ENCODE measurements at places on chromosomes 1 and 21.

DNA sequence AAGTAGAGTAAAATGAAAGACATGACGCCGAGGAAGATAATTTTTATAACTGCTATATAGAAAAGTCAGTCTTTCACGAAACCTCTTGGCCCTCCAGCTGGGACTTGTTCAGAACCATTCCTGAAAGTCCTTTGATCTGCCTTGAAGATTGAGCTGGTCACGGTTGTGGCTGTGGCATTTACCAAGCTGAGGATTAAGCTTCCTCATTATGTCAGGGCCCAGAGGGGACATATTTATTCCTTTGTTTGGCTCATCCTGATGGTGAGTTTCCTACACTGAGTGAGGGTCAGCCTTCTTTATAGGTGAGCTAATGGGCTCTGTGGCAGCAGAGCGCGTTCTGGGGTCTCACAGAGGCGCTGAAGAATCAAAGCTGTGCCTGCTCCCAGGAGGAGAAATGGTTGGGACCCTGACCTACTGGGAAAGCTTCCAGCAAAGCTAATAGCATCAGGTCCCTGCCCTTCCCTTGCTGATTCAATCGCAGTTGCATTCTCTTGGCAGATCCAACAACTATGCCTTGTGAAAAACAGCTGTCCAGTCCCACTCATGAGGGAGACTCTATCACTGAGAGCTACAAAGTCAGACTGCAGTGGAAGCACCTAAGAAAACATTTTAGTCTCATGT lies 43.2 kb upstream of the PBX1 start:
- no peak for DNase-seq

DNA sequence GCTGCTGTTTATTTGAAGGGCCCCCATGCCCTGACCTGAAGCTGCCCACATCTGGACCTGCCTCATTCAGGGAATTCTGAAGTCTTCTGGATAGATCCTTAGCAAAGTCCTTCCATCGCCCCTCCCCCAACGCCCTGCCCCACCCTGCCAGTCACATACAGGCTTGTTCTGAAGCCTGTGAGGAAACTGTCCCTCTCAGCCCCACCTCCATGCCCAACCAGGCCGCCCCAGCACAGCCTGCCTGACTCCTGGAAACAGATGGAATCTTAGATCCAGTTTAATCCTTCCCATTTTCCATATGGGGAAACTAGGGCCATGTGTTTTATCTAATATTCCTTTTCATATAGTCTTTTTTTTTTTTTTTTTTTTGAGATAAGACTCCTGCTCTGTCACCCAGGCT lies 44.5 kb upstream of the GPR37L1 start:
- no peak for DNase-seq

DNA sequence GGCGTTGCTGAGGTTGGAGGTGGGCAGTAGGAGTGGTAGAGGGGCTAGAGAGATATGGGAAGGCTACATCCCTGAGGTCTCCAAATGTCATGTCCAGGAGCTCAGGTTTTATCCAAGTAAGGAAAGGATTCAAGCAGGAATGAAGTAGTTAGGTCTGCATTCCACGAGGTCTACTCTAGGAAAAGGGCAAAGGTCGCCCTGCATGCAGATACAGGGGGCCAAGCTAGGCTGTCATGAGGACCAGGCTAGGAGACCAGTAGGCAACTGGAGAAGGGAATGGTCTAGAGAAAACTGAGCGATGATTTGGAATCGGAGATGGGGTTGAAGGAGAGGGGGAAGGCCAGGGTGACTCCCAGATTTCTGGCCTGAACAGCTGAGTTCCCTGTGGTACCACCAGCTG lies 48.7 kb downstream of the IRF2BP2 start:
- DNase-seq, result no peak

- peak; percentile 31 for DNase-seq
Measured at GRCh38 chr1:208093754-208094719, 150.1 kb downstream of the PLXNA2 start.

DNA sequence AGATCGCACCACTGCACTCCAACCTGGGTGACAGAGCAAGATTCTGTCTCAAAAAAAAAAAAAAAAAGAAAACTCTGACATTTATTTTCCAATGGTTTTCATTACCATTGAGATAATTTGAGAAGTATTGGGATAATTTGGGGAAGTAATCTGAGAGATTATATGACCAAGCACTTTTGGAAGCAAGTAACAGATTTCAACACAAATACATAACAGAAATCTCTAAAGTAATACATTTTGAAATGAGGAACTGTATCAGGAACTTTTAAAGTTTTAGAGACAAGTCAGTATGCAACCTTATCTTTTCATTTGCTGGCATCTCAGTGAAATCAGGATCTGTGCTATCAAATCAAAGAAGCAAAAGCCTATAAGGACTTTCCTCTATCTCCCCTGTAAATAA lies 25.4 kb upstream of the SLC16A1 start:
- no peak for DNase-seq
